ENCODE measurements at places on chromosomes 12 and 14. TPM values are rescaled to one million over a fixed set of nuclear protein-coding genes. Genes with fewer than 3 reads are reported as not detected.

Gene TTC6
- 6.7 TPM for total RNA-seq

Gene ZNF605
- 20.2 TPM for total RNA-seq

Gene SERPINA1
- total RNA-seq, result 5.9 TPM

GRCh38 chr14:96049932-96050331 lies 10.8 kb downstream of the C14orf132 start:
- no peak for DNase-seq

- no peak for DNase-seq
These were observed 29.2 kb upstream of the TMED10 start for GRCh38 chr14:75205591-75205990.

DNA sequence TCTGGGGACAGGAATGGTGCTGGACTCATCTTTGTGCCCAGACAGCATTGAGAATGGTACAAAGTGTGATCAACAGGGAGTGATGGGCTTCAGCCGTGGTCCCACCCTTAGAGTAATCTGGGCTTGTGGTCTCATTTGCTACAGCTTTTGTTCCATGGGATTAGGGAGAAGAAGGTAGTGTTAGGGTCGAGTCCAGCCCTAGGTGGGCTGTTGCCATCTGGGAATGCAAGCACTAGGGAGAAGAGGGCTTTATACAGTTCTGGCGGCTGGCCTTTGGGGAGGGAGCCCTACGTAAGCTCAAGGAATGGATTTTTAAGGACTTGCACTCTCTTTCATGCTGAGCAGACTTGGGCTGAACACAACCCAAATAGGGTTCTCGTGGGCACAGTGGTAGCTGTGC lies 4.9 kb downstream of the PLEKHG3 start:
- DNase-seq, result no peak

GRCh38 chr12:102518871-102519270 lies 38.5 kb upstream of the IGF1 start:
- no peak for DNase-seq

GRCh38 chr14:54658836-54659235 lies 91.9 kb downstream of the SAMD4A start:
- DNase-seq, result no peak

Gene DAO
- total RNA-seq, result not detected

DNA sequence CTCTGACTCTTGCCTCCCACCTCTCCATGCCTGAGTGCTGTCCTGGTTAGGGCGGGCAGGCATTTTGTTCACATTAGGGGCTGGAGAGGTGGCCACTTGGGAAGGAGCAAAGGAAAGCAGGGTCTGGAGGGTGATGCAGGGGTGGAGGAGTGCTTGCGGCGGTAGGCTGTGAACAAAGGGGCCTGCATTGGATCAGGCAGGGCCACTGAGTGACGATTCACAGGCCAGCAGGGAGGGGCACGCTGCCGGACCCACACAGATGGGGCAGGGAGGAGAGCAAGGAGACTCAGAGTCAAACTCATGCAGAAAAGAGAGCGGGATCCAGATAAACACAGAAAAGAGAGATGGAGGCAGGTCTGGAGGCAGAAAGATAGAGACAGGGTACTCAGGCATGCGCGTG lies 58.4 kb upstream of the TBX3 start:
- DNase-seq, result no peak

- DNase-seq, result no peak
These were observed 658 bp upstream of the CEP128 start for GRCh38 chr14:80942191-80942600.

- no peak for DNase-seq
These were observed 85.4 kb downstream of the HECTD1 start for GRCh38 chr14:31122098-31122611.

Gene CLEC1A
- 14.9 TPM for total RNA-seq

Gene PLCZ1
- 0.33 TPM for total RNA-seq

Gene EXOC3L4
- 0.50 TPM for total RNA-seq

Gene RPGRIP1
- 0.33 TPM for total RNA-seq

GRCh38 chr14:88198446-88198845 lies 124.6 kb downstream of the KCNK10 start:
- DNase-seq, result no peak

DNA sequence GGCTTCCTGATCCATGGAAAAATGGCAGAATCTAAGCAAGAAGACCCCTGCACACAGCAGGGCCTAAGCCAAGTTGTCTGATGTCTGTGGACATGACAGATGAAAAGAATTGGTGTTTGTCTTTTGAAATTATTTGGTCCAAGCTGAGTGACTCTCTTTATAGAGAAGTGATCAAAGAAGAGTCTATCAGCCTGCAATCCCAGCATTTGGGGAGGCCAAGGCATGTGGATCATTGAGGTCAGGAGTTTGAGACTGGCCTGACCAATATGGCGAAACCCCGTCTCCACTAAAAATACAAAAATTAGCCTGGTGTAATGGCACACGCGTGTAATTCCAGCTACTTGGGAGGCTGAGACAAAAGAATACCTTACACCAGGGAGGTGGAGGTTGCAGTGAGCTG lies 64.8 kb upstream of the TUNAR start:
- no peak for DNase-seq

Gene SLC6A12
- total RNA-seq, result 91.0 TPM

DNA sequence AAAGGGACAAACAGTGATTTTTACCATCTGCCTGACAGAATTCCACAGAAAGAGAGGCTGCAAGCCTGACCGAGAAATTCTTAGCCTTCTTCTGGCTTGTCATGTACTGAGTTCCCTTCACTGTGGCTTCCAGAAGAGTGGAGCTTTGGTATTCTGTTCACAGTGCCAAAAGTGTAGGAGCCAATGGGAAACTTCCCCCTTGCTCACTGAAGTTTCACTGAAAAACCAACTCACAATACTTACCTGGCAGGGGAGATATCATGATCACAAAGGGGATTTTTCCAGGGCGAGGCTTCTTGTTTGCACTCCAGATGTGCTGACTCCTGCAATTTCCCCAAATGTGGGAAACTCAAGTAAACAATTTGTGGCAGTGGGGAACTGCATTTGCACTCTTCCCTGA lies 31.7 kb upstream of the MMP19 start:
- DNase-seq, result no peak

Gene NTS
- 11.1 TPM for total RNA-seq

Gene KCNK10
- 11.5 TPM for total RNA-seq

Gene SFSWAP
- 20.1 TPM for total RNA-seq

GRCh38 chr14:82710267-82710841 lies 1176.7 kb upstream of the SEL1L start:
- no peak for DNase-seq

DNA sequence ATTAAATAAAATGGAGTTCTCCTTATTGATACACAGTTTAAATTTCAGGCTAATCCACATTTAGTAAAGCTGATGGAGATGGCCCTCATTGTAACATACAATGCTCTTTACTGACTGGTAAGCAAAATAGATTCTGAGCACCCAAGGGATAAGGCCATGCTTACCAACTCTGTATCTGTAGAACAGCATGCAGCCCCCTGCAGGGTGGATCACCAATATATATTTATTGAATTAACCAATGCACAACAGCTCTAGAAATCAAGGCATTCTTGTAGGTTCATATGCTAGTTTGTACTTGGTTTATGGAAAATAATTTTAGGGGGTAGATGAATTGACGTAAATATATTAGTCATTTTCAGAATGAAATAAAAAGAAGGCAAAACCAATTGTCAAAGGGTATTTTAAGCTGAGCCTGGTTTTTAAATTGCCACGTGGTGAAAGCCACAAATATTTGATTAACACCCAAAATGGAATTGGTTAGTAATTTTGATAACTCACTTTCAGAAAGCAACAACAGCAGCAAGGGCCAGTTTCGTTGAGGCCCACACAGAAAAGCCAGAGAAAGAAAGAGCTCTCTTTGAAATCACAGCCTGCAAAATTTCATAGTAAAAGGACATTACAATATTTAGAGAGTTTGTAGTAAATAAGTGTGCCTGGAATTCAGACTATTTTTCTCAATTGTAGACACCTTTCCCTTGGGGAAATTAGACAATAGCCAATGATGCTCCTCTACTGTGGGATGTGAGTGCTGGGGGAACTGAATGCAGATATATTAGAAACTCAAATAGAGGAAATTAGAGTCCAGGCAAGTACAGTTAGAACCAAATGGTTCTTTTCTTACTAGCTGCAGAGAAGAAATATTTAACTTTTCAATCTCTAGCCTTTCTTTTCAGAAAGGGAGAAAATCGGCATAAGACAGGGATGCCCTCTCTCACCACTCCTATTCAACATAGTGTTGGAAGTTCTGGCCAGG lies 216.2 kb upstream of the ABCD2 start:
- no peak for DNase-seq

DNA sequence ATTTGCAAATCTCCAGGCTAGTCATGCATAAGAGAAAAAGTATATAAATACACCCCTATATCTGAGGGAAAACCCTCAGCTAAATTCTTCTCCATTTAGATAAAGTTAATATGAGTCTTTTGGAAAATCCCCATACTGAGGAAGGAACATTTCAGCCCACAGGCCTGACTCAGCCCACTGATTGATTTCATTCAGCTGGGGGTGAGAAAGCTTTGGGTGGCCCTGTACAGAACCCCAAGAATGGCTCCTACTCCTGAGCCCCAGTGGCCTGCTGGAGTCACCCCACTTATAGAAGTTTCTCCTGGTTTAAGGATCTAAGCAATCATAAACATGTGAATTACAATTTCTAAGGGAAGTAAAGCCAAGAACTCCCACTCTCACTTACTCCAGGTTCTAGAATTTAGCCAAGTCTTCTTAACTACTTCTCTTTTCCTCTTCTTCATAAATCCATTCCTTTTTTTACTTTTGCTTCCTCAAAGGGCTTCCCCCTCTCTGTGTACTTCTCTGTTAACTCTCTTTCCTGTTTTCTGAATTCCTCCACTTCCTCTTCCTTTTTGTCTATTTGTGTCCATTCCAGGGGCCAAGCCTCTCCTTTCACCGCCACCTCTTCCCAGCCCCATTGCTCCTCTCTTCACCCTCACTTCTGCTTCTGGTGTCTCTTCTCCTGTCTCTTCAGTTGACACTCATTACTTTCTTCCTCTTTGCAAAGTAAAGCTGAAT lies 21.0 kb downstream of the RTN1 start:
- no peak for DNase-seq

GRCh38 chr14:77062261-77062660 lies 33.8 kb upstream of the IRF2BPL start:
- no peak for DNase-seq

Gene MMP14
- total RNA-seq, result 67.0 TPM

GRCh38 chr14:76846331-76847047 lies 20.3 kb downstream of the LRRC74A start:
- no peak for DNase-seq

- no peak for DNase-seq
These were observed 57.2 kb upstream of the NTF3 start for GRCh38 chr12:5374713-5375112.

- no peak for DNase-seq
These were observed 69.9 kb downstream of the FOXN4 start for GRCh38 chr12:109239179-109239578.

Gene AKAP6
- 126 TPM for total RNA-seq

- no peak for DNase-seq
These were observed 46.8 kb downstream of the AMN start for GRCh38 chr14:102969060-102969791.

GRCh38 chr12:45224311-45224710 lies 8.4 kb downstream of the ANO6 start:
- DNase-seq, result no peak

GRCh38 chr12:49451468-49452259 lies 84.4 kb downstream of the SPATS2 start:
- no peak for DNase-seq

- DNase-seq, result no peak
These were observed 987.8 kb upstream of the USP15 start for GRCh38 chr12:61272441-61272840.

- no peak for DNase-seq
These were observed 510.6 kb downstream of the RERGL start for GRCh38 chr12:17579205-17580026.

DNA sequence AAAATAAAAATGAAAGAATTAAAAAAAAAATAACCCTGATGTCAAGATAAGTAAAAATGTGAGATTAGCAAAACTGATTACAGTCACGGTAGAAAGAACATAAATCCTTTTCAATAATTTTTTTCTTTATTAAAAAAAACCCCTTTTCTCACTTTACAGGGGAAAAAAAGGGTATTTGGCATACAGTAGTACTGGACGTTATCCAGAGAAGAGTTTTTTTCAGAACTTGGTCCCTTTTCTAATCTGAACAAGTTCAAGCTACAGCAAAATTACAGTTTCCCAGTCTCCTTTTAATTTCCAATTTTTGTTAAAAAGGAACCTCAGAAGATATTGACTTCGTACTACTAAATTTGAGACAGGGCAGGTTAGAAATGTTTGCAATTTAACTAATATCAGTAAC lies 134.7 kb upstream of the DCN start:
- no peak for DNase-seq

GRCh38 chr14:104143521-104144452 lies 5.4 kb downstream of the KIF26A start:
- DNase-seq, result no peak

Gene CD27
- total RNA-seq, result 0.50 TPM

Gene SLIRP
- total RNA-seq, result 73.5 TPM

Gene OR6C74
- not detected for total RNA-seq

DNA sequence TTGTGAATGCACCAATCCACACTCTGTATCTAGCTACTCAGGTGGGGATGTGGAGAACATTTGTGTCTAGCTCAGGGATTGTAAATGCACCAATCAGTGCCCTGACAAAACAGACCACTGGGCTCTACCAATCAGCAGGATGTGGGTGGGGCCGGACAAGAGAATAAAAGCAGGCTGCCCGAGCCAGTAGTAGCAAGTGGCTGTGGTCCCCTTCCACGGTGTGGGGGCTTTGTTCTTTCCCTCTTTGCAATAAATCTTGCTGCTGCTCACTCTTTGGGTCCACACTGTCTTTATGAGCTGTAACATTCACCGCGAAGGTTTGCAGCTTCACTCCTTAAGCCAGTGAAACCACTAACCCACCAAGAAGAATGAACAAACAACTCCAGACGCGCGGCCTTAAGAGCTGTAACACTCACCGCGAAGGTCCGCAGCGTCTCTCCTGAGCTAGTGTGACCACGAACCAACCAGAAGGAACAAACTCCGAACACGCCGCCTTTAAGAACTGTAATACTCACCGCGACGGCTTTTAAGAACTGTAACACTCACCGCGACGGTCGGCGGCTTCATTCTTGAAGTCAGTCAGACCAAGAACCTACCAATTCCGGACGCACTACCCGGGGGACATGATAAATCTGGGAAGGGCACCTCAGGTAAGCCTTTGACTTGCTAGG lies 4.6 kb upstream of the LDHB start:
- no peak for DNase-seq

Gene NOXRED1
- 0.61 TPM for total RNA-seq

Gene GPR132
- 0.69 TPM for total RNA-seq

GRCh38 chr14:93527203-93527607 lies 96.5 kb downstream of the UNC79 start:
- no peak for DNase-seq

- no peak for DNase-seq
These were observed 14.3 kb downstream of the MYL2 start for GRCh38 chr12:110906083-110906482.

Gene FOXA1
- 2.7 TPM for total RNA-seq

- no peak for DNase-seq
These were observed 56.6 kb upstream of the METAP2 start for GRCh38 chr12:95417372-95417771.

Gene HCAR3
- total RNA-seq, result 1.3 TPM

DNA sequence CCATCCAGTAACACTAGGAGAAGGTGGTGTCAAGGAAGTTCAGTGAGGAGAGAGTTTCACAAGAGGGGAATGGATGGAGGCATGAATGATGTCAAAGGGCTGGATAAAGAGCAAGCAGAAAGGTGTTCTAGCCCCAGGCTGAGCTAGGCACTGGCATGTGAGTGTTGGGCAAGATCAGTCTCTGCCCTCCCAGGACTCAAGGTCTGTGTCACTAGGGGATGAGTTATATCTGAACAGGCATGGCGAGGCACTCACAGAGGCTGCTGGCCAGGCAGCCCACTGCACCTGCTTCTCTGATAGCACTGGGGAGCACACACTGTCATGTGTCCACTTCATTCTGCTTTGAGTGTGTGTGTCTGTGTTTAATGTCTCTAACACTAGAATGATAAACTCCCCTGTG lies 903.8 kb downstream of the BCL11B start:
- no peak for DNase-seq

Data from spinal cord (tissue), 10 donors.